ENCODE measurements at places on chromosomes 2 and 18. TPM values are rescaled to one million over a fixed set of nuclear protein-coding genes. Genes with fewer than 3 reads are reported as not detected.

GRCh38 chr2:60042023-60042422 is 511.4 kb downstream of the BCL11A start:
- no peaks in the 10 kb centered on the region for H3K36me3 ChIP-seq
- H3K4me1 ChIP-seq: no peaks in the 10 kb centered on the region
- H3K27ac ChIP-seq: no peak overlapping the region
- no peak overlapping the region for H3K4me3 ChIP-seq
- no peaks in the 10 kb centered on the region for H3K27me3 ChIP-seq

- DNase-seq: no peak
- H3K36me3 ChIP-seq: no peaks in the 10 kb centered on the region
- H3K4me3 ChIP-seq: no peak overlapping the region
- H3K4me1 ChIP-seq: no peaks in the 10 kb centered on the region
Measured at GRCh38 chr2:158266111-158266510, 164.4 kb downstream of the UPP2 start.

- peak overlapping the region; percentile 18 for H3K27ac ChIP-seq
- peaks cover 8% of the 10 kb centered on the region for H3K27me3 ChIP-seq
Measured at GRCh38 chr18:57741273-57741672, 61.8 kb downstream of the ATP8B1 start.

DNA sequence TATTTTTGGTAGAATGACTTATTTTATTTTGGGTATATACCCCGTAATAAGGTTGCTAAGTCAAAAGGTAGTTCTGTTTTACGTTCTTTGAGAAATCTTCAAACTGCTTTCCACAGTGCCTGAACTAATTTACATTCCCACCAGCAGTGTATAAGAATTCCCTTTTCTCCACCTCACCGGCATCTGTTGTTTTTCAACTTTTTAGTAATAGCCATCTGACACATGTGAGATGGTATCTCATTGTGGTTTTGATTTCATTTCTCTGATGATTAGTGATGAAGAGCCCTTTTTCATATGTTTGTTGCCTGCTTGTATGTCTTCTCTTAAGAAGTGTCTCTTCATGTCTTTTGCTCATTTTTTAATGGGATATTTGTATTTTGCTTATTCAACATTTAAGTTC is 215.2 kb upstream of the TFPI start:
- H3K27ac ChIP-seq: no peak overlapping the region
- no peaks in the 10 kb centered on the region for H3K36me3 ChIP-seq
- peaks cover 12% of the 10 kb centered on the region for H3K4me1 ChIP-seq
- no peak overlapping the region for H3K4me3 ChIP-seq

- peak; percentile 49 for DNase-seq
- peak overlapping the region; percentile 56 for H3K27ac ChIP-seq
- peaks cover 10% of the 10 kb centered on the region for H3K36me3 ChIP-seq
- H3K4me3 ChIP-seq: peak overlapping the region; percentile 91
- H3K4me1 ChIP-seq: peaks cover 65% of the 10 kb centered on the region
Measured at GRCh38 chr2:217943446-217944321, 59.1 kb downstream of the TNS1 start.

GRCh38 chr2:70160545-70160944 is 30.3 kb downstream of the C2orf42 start:
- no peak overlapping the region for H3K4me3 ChIP-seq
- H3K27ac ChIP-seq: no peak overlapping the region
- H3K27me3 ChIP-seq: 0 out of 2 replicates have a peak, but pooled peaks cover 3% of the 10 kb centered on the region

DNA sequence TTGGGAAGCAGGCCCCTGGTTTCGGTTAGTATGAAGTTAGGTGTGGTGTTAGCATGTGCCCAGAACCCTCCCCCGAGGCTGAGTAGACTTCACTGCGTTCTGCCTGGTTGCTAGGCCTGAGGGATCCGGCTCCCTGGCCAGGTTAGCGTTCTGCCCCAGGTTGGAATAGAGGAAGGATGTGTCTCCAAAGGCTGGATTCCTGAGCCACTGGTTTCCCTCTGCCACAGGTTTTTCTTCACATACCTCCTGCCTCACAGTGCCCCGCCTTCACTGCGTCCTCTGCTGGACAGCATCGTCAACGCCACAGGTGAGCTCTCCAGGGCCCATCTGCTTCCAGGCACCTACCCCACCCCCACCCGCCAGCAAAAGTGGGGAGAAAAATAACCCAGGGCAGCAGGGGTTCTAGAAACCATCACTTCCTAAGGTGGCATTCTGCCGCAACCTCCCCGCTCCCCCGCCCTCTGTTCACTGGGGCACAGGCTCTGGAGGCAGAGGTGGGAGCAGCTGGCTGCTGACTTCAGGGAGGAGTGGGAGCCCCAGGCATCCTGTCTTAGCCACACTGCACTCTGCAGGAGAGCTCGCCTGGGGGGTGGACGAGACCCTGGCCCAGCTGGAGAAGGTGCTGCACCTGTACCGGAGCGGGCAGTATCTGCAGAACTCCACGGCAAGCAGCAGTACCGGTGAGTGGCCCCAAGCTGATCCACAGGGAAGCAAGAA is 7.1 kb downstream of the PKDCC start:
- no peak overlapping the region for H3K27ac ChIP-seq
- no peaks in the 10 kb centered on the region for H3K4me1 ChIP-seq
- no peak for DNase-seq
- no peaks in the 10 kb centered on the region for H3K36me3 ChIP-seq

- no peak overlapping the region for H3K4me3 ChIP-seq
- peaks cover 7% of the 10 kb centered on the region for H3K4me1 ChIP-seq
- no peak overlapping the region for H3K27ac ChIP-seq
- peaks cover 8% of the 10 kb centered on the region for H3K36me3 ChIP-seq
- DNase-seq: no peak
- peaks cover 15% of the 10 kb centered on the region for H3K27me3 ChIP-seq
Measured at GRCh38 chr2:118693287-118693822, 154.1 kb downstream of the EN1 start.

DNA sequence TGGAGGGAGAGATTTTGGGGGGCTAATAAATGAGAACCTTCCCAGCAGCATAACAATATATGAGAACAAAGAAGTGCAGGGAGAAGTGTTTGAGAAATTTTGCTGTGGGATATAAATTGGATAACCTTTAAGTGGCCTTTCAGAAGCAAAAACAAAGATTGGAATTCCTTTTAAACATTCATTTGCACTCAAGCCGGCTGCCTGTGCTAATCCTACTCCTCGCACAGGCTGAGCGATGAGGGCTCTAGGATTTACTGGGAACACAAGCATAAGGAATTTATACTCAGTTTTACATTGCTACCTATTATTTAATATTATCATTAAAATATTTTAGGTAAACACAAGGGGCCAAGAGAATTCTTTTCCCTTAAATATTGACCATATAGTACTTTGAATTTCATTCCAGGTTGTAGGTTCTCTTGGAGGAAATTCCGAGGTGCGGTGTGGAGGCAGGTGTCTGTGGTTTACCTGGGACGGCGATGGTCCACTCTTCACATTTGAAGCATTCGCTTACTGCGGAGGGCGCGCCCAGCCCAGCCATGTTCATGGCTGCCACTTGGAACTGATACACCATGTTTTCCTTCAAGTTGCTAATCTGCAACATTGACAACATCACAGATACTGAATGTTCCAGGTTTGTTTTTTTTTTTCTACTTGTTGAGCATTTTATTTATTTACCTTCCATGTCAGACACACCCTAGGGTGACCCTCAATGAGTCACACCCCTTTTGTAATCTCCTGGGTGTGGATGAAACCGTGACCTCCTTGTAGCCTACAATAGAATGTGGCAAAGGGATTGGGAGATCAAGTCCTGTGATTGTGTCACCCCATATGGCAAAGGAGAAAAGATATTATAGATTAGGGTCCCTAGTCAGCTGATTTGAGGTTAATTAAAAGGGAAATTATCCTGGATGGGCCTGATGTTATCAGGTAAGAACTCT is 100.1 kb downstream of the MYOM1 start:
- no peaks in the 10 kb centered on the region for H3K36me3 ChIP-seq
- no peaks in the 10 kb centered on the region for H3K4me1 ChIP-seq
- H3K27ac ChIP-seq: no peak overlapping the region
- H3K27me3 ChIP-seq: peaks cover 21% of the 10 kb centered on the region
- no peak for DNase-seq
- H3K4me3 ChIP-seq: no peak overlapping the region

DNA sequence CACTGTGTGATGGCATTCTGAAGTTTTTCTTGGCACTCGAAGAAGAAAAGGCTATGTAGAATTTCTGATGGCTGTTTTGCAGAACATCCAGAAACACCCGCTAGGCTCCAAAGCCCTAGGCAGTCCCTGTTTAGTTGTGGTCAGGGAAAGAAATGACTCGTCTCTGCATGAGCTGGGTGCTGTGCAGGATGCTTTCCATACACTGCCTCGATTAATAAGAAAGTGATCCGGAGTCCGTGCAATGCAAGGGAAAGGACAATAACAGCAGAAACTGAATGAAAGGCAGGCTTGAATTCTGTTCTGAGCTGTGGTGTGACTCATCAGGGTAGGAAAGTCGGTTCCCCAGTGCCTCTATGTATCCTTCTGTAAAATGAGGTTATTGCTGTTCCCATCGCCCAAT is 18.7 kb downstream of the MAPRE3 start:
- peaks cover 34% of the 10 kb centered on the region for H3K4me1 ChIP-seq
- no peak overlapping the region for H3K4me3 ChIP-seq
- 0 out of 2 replicates have a peak, but pooled peaks cover 4% of the 10 kb centered on the region for H3K36me3 ChIP-seq
- peaks cover 2% of the 10 kb centered on the region for H3K27me3 ChIP-seq

DNA sequence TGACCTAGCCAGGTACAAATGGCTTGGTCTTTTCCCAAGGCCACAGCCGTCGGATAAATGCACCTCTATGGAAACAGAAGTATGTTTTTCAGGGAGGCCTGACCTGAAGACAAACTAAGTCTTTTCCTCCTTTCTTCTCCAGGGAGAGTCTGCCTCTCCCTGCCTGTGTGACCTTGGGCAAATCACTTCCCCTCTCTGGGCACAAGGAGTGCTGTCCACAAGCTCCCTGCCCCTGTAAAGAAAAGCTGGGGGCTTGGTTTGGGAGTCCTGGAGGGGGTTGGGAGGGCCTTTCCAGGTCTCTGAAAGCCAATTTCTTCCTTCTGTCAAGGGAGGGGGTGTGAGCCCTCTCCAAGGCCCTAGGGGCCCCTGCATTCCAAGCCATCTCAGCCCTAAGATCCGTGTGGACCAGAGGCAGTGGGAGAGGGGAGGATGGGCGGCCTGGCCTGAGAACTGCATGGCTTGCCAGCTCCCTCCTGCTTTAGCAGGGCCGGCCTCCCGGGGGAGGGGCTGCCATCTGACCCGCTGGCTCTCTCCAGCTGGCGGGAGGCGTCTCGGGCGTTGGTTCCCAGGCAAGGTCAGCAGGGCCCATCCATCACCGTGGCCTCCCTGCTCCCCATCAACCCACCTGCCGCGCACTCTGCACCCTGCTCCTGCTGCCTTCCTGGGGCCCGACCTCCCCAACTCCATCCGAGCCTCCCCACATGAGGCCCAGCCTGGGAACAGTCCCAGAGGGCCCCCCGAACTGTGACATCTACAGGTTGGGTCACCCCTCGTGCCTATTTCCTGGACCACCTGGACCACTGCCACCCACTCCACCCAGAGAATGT is 61.4 kb downstream of the SMAD7 start:
- H3K27ac ChIP-seq: no peak overlapping the region
- peaks cover 17% of the 10 kb centered on the region for H3K4me1 ChIP-seq
- H3K27me3 ChIP-seq: no peaks in the 10 kb centered on the region
- DNase-seq: no peak

- no peak for DNase-seq
- no peak overlapping the region for H3K27ac ChIP-seq
- no peaks in the 10 kb centered on the region for H3K36me3 ChIP-seq
- H3K4me1 ChIP-seq: no peaks in the 10 kb centered on the region
Measured at GRCh38 chr18:1481577-1481976, 576.9 kb downstream of the ADCYAP1 start.

DNA sequence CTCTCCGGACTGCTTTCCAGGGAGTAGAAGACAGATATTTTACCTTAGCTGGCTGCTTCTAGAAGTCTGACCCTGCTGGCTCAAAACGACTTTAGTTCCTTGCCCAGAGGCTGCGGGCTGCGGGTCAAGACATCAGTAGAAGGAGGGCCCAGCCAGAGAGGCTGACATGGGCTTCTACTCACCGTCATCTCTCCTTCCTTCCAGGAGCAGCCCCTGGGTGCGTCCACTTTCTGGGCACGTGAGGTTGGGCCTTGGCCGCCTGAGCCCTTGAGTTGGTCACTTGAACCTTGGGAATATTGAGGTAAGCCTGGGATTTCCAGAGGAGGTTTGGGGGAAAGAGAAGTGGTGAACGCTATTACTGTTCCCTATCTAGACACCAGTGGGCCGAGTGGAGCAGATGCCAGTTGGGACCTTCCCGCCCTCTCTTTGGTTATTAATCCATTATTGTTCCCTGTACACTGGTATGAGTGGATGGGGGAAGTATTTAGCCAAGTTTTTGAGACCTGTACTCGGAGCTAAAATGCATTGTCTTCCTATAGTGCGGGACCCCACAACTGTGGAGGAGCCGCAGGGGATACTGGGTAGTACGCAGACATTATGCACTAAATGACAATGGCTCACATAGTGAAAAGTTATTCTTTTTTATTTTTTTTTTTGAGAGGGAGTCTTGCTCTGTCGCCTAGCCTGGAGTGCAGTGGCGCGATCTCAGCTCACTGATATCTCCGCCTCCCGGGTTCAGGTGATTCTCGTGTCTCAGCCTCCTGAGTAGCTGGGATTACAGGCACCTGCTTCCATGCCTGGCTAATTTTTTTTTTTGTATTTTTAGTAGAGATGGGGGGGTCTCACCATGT is 26.3 kb upstream of the CASP8 start:
- no peak for DNase-seq
- peak overlapping the region; percentile 18 for H3K27ac ChIP-seq

DNA sequence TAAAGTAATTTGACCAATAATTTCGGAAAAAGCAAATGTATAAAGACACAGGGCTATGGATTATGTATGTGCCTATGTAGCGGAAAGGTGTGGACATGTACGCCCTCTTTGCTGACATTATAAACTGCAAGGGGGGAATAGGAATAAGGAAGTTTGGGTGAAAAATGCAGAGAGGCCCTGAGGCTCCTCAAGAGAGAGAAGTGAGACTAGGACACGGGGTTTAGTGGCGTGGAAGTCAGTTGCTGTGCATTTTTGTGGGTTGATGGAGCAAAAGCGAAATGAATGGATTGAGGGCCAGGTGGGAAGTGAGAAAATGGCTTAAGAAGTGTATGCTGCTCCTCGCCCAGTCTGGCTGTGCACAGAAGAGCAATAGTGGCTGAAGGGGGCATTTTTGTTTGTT is 96.2 kb upstream of the B3GNT7 start:
- no peak for DNase-seq
- H3K27me3 ChIP-seq: peaks cover 1% of the 10 kb centered on the region
- no peak overlapping the region for H3K27ac ChIP-seq
- H3K4me1 ChIP-seq: peaks cover 16% of the 10 kb centered on the region
- peaks cover 3% of the 10 kb centered on the region for H3K36me3 ChIP-seq

- H3K4me3 ChIP-seq: no peak overlapping the region
- peaks cover 56% of the 10 kb centered on the region for H3K4me1 ChIP-seq
- H3K27ac ChIP-seq: peak overlapping the region; percentile 84
Measured at GRCh38 chr2:235049069-235049468, 97.3 kb downstream of the SH3BP4 start.

FSHR gene
- not detected for total RNA-seq

LAPTM4A gene
- 247 TPM for total RNA-seq

TUBA4A gene
- 37.0 TPM for total RNA-seq

GNAL gene
- not detected for total RNA-seq

EVX2 gene
- total RNA-seq: not detected

HOXD12 gene
- total RNA-seq: 0.36 TPM

POTEI gene
- total RNA-seq: not detected

AOX1 gene
- 43.4 TPM for total RNA-seq

GRHL1 gene
- total RNA-seq: 0.37 TPM
